ENCODE measurements at places on chromosomes 12 and 14.
A peak's percentile ranks its signal among the peaks of the same experiment; 100 is the strongest.

DNA sequence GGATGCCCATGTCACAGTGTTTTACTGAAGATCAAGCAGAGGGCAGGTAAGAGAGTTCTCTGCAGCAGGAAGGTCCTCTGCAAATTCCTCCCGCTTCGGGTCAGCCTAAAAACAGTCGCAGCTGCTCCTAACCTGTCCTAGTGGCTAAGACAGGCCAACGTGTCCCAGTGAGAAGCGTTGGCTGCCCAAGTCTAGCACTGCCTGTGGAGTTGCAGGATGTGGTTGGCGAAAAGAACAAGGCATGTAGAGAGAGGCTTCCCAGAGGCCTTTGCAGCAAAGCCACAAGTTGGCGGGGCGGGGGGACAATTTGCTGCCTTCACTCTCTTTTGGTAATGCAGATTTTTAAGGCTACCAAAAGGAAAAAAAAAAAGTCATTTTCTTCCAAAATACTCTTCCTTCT lies 340.1 kb downstream of the BCL11B start:
- DNase-seq = no peak

DNA sequence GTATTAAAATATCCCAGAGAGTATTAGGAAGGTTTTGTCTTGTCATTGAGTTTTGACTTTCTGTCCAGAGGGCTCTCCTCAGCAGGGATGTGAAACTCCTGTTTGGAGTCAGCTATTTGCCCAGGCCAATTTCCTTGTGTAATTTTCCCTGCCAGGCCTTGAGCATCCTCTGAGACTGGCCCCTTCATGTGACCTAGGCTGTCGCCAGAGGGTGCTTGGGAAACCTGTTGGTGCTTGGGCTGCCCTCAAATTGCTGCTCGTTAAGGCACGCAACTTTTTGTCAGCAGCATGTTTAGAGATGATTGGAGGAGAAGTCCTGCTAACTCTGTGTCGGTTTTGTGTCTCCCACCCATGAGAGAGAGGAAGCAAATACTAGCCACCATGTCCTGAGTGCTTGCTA lies 39.1 kb downstream of the IQSEC3 start:
- DNase-seq = no peak

DNA sequence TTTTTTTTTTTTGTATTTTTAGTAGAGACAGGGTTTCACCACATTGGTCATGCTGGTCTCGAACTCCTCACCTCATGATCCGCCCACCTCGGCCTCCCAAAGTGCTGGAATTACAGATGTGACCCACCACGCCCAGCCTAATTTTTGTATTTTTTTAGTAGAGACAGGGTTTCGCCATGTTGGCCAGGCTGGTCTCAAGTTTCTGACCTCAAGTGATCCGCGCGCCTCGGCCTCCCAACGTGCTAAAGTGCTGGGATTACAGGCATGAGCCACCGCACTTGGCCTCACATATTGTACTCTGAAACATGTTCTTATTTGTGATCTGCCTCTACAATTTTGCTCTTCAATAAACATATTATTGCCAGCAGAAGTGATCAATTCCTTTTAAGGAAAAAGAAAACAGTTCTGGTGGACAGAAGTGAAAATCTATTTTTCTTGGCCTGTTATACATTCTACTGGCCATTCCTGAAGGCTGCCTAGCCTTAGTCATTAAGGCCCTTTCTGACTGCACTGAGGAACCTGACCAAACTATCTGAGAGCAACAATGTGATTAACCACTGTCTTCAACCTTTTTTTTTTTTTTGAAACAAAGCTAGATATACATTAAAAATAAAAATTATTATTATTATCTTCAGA lies 36.1 kb downstream of the SNX6 start:
- DNase-seq = peak; percentile 15

DNA sequence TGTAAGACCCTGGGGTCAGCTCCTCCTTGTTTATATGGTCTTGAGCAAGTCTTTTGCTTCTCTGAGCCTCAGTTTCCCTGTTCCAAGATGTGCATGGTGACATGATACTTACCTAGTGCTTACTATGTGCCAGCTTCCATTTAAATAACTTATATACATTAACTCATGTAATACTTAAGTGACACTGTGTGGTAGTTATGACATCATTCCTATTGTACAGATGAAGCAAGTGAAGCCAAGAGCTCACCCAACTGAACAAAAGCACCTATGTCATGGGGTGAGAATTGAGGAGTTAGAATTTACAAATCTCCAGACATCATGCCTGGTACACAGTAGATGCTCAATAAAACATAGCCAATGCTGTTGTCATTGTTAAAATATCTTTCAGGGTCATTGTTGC lies 41.3 kb upstream of the CMKLR1 start:
- no peak for DNase-seq

DNA sequence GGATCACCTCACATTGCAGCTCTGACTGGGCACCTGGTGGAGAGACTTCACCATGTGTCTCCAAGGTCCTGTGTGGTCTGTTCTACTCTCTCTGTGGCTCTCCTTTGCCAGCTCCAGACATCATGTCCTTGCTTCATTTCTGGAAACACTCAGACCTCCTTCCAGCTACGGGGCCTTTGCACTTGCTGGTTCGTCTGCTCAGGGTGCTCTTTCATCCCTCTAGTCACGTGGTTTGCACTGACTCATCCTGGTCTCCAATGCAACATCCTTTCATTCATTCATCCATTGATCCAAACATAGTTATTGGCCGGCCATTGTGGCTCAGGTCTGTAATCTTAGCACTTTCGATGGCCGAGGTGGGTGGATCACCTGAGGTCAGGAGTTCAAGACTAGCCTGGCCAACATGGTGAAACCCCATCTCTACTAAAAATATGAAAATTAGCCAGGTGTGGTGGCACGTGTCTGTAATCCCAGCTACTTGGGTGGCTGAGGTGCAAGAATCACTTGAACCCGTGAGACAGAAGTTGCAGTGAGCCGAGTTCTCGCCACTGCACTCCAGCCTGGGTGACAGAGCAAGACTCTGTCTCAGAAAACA lies 23.9 kb upstream of the CCDC63 start:
- DNase-seq = no peak

DNA sequence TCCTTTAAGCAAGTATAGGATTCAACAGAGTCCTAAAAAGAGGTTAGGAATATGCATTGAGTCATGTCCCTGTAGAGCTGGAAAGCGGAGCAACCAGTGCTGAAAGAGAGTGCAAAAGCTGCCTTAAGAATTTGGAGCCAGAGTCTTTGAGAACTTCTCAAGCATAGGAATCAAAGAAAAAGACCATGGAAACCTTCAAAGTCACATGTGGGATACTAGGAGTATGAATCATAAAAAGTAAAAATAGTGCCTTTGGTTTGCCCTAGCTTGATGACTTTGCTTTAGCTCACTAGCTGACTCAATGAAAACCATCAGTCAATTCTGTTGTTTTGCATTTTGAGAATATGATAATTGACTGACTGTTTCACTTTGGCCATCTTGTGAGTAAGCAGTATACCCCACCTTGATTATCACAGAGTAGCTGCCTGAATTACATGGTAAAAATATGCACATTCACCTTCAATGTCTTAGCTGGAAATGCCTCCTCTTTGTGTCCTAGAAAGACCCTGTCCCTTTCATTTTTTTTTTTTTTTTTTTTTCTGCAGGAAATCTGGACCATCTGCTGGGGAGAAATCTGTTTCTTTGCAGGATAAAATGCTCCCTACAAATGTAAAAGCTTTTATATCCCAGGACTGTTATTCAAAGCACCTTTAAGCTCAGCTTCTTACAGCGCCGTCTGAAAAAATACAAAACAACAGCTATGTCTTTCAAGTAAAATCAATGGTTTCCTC lies 248.6 kb upstream of the KRR1 start:
- peak; percentile 28 for DNase-seq

DNA sequence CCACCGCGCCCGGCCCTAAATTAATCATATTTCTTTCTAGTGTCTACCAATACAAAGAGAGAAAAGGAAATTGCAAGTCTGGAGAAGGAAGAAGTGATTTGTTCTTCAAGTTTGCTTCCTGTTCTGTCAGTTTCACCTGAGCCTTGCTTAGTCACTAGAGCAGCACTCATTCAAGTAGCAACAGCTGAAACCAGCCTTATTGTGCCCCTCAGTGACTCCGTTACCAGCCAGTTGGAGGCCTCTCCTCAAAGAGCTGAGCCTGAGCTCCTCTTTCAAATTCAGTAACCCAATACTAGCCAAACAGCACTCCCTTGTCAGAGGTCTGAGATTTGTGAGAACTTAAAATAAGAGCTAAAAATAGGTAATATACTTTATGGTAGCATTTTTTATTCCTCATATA lies 17.4 kb downstream of the PAWR start:
- DNase-seq = no peak

- DNase-seq = peak; percentile 0
Measured at GRCh38 chr12:93025145-93026103, 96.3 kb upstream of the EEA1 start.

DNA sequence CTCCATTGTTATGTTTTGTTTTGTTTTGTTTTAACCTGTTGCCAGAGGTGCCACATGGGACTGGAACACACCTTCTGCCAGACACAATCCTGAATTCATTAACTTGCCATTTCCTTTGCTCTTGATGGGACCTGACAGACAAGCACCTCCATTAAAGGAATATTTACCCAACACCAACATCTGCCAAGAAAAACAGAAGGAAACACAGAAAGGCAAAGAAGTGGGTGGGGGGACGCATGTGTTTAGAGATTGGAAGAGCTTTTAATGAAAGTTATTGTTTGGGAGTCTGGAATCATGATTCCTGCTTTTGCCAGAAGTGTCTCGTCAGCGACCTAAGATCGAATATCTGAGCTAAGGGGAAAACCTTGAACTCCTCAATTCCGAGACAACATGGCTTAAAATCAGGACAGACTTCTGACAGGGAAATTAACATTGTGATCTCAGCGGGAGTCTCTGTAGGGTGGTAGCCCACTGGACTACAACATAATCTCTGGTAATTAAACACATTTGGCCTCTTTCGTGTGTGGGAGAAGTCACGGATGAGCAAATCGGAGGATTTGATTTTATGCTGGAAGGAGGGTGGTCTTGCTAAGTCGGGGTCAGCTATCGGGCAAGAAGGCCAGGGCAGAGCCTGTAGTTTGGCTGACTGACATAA lies 210.4 kb upstream of the FAR2 start:
- no peak for DNase-seq

GRCh38 chr14:95331708-95332408 lies 12.2 kb upstream of the CLMN start:
- DNase-seq = no peak

- no peak for DNase-seq
Measured at GRCh38 chr14:71336489-71337192, 429.4 kb downstream of the PCNX1 start.

GRCh38 chr12:59597385-59597781 lies 1.6 kb downstream of the SLC16A7 start:
- peak; percentile 80 for DNase-seq

DNA sequence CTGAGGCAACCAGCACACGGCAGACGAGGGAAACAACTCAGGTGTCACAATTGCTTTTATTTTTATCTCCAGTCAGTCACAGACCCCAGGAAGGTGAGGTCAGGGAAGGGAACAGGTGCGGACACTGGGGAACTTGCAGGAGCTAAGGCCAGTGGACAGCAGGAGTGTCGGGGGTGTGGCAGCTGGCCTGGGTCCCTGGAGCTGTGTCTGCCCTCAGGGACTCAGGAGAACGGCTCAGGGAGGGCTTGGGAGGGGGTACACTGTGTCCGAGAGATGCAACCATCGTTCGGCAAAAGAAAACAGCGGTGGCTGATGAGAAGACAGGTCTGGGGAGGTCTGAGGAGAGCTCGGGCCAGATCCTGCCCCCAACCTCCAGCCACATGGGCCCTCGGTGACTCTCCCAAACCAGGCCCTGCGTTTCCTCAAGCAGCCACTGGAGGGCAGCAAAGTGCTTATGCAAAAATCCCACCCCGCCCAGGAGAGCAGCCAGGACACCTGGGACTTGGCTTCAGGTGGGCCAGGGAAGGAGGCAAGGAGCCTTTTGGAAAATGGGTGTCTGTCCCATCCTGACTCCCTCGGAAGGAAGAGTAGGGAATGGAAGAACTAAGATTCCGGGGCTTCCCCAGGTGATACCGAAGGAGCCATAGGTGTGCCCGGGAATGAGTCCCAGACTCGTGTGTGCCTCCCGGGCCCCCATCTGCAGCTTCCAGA lies 24.1 kb upstream of the BCDIN3D start:
- DNase-seq = peak; percentile 30

DNA sequence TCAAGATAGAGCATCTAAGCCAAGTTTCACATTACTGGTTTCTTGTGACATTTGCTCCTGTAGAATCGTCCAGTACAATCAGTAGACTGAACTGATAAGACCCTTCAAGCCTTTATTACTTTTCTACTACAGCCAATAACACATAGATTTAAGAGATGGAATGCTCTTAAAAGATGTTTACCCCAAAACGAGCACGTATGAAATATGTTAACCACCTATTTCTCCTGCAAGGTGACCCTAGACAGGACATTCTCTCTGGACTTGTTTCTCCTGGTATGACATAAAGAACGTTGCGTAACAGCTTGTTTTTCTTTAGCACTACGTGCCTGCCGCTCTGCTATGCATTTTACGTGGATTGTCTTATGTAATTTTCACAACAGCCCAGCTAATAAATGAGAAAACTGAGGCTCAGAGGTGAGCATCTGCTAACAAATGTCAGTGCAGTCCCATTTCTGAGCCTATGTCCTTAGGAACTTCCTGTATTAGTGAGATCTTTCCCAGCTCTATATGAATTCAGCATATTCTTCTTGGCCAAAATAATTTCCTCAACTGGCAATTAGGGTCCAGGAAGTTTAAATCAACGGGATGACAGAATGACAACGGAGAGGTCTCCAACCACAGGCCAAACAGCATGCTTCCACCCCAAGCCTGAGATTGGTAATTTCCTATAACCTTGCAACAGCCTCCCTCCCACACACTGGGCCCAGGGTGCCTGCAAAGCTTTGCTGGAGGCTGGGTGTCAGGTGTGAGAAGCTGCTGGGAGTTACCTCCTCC lies 3.7 kb downstream of the NFKBIA start:
- DNase-seq = no peak

GRCh38 chr14:88430976-88431375 lies 45.5 kb downstream of the SPATA7 start:
- no peak for DNase-seq

DNA sequence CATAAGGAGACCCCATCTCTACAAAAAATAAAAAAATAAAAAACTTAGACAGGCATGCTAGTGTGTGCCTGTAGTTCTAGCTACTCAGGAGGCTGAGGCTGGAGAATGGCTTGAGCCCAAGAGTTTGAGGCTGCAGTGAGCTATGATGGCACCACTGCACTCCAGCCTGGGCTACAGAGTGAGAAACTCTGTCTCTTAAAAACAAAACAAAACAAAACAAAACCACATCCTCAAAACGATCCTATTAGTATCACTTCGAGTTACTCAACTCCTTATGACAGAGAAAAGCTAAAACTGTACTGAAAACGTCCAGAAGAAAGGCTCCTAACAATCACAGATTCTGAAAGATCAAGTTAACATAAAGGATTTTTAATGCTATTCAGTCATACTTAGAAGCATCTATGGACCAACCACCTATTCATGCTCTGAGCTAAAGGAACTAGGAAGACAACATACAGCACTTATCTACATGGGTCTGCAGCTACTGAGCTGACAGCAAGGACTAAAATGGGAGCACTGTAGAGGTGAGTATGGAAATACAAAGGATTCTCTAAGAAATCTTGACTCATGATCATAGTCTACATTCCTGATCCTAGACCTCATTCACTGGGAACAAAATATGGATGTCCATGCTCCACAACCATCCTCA lies 75.3 kb upstream of the DUSP6 start:
- no peak for DNase-seq

Measured in amniotic stem cell (primary cell).